Activated T-cell treated with anti-CD3 and anti-CD28 coated beads, Interleukin-2, amount 50 U/mL, for 1 hour (primary cell): ENCODE measurements at places on chromosomes 11 and 22.

- no peak for DNase-seq
Measured at GRCh38 chr11:84524422-84525051, 1102.6 kb downstream of the DLG2 start.

DNA sequence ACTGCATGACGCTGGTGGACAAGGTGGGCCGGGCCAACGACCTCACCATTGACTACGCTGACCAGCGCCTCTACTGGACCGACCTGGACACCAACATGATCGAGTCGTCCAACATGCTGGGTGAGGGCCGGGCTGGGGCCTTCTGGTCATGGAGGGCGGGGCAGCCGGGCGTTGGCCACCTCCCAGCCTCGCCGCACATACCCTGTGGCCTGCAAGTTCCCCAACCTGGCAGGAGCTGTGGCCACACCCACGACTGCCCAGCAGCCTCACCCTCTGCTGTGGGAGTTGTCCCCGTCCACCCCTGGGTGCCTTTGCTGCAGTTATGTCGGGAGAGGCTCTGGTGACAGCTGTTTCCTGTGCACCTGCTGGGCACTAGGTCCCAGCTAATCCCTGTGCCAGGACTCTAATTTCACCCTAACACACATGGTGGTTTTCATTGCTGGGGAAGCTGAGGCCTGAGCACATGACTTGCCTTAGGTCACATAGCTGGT lies 49.0 kb upstream of the PPP6R3 start:
- DNase-seq: no peak

DNA sequence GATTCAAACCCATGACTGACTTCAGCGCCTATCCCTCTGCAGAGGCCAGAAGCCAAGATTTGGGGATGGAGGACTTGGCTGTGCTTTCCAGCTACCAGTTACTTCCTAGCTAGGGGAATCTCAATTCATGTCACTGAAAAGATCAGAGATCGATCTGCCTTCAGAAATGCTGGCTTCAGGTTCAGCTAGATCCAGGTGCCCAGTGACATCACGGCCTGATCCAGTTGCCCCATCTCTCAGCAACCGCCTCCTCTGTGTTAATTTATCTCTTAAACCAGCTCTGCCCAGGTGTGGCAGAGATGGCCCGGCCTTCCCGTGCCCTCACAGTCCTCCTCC lies 24.2 kb downstream of the CYTH4 start:
- DNase-seq: no peak

- no peak for DNase-seq
Measured at GRCh38 chr11:108160970-108161566, 39.7 kb downstream of the ACAT1 start.

- DNase-seq: no peak
Measured at GRCh38 chr11:72840780-72841179, 26.6 kb downstream of the ATG16L2 start.

- DNase-seq: no peak
Measured at GRCh38 chr11:126485986-126486635, 130.6 kb downstream of the ST3GAL4 start.

GRCh38 chr22:47210686-47211085 lies 448.2 kb downstream of the TBC1D22A start:
- peak; percentile 3 for DNase-seq

DNA sequence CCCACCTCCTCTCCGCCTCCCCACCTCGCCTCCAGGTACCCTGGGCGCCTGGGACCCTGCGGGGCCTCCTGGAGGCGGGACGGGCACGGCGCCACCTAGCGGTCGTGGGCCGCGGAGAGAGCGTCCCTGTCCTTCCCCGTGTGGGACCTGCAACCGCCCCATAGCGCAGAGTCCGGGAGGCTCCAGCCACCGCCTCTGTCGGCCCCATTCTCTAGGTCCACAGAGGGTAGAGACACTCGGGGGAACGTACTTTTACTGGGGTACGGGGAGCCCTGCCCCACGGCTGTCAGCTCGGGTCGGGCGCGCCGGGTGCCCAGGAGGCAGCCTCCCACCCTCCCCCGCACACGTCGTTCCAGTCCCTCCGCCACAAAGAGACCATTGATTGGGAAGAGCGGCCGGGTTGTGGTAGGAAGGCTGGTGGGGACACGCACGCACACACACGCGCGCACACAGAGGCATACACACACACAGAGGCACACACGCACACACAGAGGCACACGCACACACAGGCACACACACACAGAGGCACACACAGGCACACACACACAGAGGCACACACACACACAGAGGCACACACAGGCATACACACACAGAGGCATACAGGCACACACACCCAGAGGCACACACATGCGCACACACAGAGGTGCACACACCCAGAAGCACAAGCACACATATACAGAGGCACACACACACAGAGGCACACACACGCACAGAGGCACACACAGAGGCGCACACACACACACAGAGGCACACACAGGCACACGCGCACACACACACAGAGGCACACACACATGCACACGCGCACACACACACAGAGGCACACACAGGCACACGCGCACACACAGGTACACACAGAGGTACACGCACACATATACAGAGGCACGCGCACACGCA lies 12.6 kb upstream of the NECTIN1 start:
- peak; percentile 72 for DNase-seq

GRCh38 chr22:38638728-38639127 lies 17.5 kb downstream of the FAM227A start:
- DNase-seq: no peak

DNA sequence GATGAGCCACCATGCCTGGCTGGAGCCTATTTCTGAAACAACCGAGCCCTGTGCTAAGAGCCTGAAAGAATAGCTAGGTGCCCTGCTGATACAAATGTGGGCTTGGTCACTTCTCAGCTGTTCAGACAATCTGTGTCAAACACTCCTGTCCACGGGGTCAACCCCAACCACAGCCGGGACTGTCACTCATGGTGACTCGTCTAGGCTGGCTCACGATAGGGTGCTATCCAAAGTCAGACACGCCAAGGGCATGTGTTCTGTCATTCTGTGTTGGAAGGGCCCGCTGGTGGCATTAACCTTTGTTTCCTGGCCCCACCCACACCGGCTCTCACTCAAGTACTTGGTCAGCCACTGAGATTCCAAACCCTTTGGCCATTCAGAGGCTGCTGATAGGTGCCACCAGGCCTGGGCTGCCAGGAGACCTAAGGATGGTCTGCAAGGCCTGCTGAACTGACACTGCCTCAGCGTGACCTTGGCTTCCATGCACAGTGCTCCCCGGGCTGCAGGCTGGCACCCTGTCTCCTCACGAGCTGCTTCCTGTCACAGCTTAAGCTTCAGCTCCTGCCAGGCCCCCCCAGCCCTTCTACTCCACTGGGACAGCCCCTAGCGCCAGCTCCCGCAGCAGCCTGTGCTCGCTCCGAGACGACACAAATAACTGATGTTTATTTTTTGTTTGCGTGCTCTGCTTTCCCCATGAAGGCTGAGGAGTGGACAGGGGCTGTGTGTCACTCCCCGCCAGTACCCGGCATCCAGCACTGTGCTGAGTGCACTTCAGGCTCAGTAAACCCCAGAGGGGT lies 14.2 kb upstream of the CDC42BPG start:
- DNase-seq: peak; percentile 64

DNA sequence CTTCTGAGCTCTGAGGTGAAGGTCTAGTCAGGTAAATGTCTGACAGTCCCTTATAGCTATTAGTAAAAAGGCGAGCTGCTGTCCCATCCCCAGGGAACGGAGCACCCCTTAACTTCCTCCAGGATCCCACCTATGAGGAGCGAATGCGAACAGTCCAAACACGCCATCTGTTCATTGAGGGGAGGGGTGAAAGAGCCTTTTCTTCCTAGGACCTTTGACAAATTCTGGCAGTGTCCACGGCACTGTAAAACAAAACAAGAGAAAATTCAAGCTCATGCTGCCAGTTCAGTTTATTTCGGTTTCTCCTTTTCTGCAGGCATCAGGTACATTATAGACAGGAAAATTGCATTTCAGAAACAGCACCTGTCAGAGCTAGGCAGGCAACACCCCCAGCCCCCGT lies 253.8 kb upstream of the CADM1 start:
- no peak for DNase-seq

DNA sequence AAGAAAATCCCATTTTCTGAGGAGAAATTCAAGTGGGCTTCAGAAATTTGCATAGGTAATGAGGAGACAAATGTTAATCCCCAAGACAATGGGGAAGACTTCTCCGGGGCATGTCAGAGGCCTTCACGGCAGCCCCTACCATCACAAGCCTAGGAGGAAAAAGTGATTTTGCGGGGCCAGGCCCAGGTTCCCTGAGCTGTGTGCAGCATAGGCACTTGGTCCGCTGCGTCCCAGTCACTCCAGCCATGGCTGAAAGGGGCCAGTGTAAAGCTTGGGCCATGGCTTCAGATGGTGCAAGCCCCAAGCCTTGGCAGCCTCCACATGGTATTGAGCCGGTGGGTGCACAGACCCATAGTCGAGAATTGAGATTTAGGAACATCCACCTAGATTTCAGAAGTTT lies 570.7 kb downstream of the KCNA4 start:
- no peak for DNase-seq

GRCh38 chr22:22968366-22968765 lies 80.8 kb downstream of the IGLL5 start:
- DNase-seq: no peak

DNA sequence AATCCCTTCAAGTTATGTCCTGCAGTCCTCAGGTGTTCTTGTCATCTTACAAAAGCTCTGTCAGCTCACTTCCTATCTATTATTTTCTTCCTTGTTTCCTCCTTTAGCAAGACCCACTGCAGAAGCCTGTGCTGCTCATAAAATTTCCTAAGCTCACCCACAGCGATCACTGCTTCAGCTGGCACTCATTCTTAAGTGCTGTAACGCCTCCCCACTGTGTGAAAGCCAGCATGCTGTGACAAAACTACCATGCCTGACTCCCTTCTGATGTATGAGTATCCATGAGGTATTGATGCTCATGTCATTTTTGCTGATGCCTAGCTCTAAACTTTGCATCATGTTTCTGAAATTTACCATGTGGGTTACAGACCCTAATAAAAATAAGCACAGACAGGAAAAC lies 41.5 kb upstream of the CNTN5 start:
- no peak for DNase-seq

- peak; percentile 27 for DNase-seq
Measured at GRCh38 chr22:26610072-26610958, 7.5 kb downstream of the CRYBB1 start.

DNA sequence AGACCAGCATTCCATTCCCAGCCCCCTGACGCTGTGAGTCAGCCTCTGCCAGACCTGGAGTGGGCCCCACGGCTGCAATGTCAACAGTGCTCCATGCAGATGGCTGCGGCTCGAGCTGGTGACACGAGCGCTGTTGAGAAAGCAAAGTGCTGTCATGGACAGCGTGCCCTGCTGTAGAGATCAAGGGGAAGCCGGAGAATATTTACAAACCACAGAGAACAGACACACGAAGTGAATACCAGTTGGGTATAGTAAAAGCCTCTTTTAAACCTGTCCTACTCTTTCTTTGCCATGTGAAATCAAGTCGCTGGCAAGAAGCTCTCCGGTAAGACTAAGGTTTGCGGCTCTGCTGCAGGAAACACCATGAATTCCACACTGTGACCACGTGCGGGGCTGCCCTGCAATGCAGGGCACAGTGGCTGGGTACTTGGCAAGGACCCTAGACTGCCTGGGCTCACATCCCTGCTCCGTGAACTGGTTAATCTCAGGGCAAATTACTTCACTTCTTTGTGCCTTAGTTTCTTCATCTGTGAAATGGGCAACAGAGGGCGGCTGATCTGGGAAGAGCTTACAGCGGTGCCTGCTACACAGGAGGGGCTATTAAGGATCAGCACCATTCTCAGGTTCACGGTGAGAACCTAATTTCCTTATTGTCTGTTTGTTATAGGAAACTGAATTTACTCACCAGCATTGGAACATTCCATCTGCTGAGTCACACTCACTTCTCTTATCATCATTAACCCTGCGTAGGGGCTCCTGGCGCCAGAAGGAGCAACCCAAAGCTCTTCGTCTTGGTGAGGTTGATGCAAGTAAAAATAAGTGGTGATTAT lies 27.8 kb upstream of the ELFN2 start:
- no peak for DNase-seq

DNA sequence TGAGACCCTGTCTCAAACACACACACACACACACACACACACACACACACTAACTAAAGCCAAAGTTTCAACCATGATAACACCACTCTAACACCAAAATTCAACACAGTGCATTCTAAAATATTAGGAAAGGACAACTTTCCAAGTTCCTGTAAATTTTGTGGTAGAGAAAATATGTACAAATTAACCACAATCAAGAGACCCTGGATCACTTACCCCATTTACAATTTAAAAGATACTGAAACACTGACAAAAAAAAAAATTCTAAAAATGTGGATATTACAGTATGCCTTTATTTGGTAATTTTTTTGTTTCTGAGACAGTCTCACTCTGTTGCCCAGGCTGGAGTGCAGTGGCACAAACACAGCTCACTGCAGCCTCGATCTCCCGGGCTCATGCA lies 9.7 kb downstream of the MRTFA start:
- DNase-seq: no peak

GRCh38 chr11:21534288-21534687 lies 658.6 kb upstream of the ANO5 start:
- no peak for DNase-seq

DNA sequence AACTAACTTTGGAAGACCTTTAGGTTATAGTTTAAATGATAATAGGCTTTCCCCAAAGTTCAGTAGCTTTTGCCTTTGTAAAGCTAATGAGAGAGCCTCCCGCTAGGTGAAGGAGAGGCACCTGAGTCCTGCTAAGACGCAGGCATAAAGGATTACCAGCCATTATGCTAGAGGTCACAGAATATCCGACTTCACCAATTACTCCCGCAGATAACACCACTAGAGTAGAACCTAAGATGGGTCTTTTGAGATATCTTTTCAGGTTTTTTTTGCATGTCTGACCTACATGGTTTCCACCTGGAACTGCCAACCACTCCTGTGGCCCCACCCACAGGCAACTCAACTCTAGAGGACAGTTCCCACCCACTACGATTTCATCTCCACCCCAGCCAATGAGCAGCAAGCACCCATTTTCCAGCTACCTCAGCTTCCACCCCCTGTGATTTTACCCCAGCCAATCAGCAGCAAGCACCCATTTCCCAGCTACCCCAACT lies 314.3 kb downstream of the BRD1 start:
- no peak for DNase-seq

DNA sequence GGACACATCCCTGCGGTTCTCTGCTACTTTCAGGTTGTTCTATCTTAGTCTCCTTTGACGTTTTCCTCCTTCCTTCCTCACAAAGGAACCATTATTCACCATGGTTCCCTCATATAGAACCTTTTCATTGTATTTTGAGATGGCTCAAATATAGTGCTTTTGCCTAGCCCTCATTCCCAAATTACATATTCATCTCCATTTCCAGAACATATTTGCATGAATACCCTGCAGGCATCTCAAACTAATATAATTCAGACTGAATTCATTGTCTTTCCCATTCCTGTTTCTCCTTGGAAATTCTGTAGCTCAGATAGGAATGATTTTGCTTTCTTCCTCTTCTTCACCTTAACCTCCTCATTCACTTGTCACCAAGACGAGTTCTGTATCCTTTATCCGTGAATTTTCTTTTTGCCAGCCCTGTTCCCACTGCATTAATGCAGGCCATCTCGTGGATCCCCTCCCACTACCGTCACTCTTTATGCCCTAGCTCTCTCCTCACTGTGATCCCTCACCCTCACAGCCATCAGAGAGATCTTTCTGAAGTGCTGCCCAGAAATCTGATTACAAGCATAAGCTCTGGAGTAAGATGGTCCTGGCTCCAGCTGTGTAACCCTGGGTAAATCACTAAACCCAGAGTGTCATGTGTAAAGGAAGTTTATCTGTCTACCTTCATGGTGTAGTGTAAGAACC lies 23.3 kb downstream of the PIWIL4 start:
- DNase-seq: no peak

GRCh38 chr22:44260216-44261035 lies 52.3 kb downstream of the SHISAL1 start:
- peak; percentile 8 for DNase-seq

- DNase-seq: no peak
Measured at GRCh38 chr22:49014227-49015201, 813.2 kb downstream of the BRD1 start.
